Activated CD4-positive, alpha-beta T cell treated with anti-CD3 and anti-CD28 coated beads, Interleukin-2, amount 10 ng/mL, durations not matched to agents 24 days and 14 days (primary cell): ENCODE measurements at places on chromosomes 7 and 10. TPM values are rescaled to one million over a fixed set of nuclear protein-coding genes. Genes with fewer than 3 reads are reported as not detected.

DNA sequence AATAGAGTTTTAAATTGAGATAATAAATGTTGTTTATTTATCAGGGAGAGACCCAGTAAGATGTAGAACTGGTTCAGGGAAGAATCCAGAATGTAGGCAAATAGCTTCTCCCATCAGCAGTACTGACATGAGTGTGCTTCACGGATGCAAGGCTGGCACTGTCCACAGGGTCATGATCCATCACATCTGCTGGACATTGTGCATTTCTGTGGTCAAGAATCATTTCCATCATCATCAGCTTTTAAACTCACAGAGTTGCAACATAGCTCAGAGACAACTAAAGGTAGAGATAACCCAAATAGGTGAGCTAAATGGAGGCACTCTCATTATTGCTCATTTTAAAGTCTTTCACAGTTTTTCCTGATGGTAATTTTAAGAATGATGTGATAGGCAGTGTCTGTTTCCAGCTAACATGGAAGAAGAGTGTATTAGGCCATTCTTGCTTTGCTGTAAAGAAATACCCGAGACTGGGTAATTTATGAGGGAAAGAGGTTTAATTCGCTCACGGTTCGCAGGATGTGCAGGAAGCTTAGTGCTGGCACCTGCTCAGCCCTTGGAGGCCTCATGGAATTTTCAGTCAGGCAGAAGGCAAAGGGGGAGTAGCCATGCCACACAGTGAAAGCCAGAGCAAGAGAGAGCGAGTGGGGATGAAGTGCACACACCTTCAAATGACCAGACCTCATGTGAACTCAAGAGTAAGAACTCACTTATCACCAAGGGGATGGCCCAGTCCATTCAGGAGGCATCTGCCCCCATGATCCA, 80.8 kb downstream of the INPP5A start:
- H3K36me3 ChIP-seq: peaks cover 34% of the 10 kb centered on the region
- H3K27ac ChIP-seq: no peak overlapping the region
- H3K4me3 ChIP-seq: no peak overlapping the region
- DNase-seq: no peak

- peaks cover 5% of the 10 kb centered on the region for H3K27me3 ChIP-seq
- no peak for DNase-seq
- no peaks in the 10 kb centered on the region for H3K36me3 ChIP-seq
- H3K4me3 ChIP-seq: no peak overlapping the region
These were observed 14.4 kb upstream of the COL1A2 start for GRCh38 chr7:94380264-94380663.

- H3K27ac ChIP-seq: no peak overlapping the region
- H3K4me1 ChIP-seq: no peaks in the 10 kb centered on the region
- no peak for DNase-seq
- H3K27me3 ChIP-seq: no peaks in the 10 kb centered on the region
These were observed 27.8 kb downstream of the MAGI2 start for GRCh38 chr7:79425665-79426064.

GRCh38 chr7:75663302-75663907, 75.3 kb downstream of the HIP1 start:
- H3K4me3 ChIP-seq: no peak overlapping the region
- no peaks in the 10 kb centered on the region for H3K36me3 ChIP-seq
- H3K27me3 ChIP-seq: no peaks in the 10 kb centered on the region

GRCh38 chr10:132326925-132327324, 5.1 kb upstream of the LRRC27 start:
- peaks cover 53% of the 10 kb centered on the region for H3K36me3 ChIP-seq
- H3K4me1 ChIP-seq: peaks cover 47% of the 10 kb centered on the region
- DNase-seq: no peak
- H3K4me3 ChIP-seq: peak overlapping the region; percentile 42
- H3K27ac ChIP-seq: peak overlapping the region; percentile 79

- H3K27me3 ChIP-seq: peaks cover 3% of the 10 kb centered on the region
- peaks cover 6% of the 10 kb centered on the region for H3K4me1 ChIP-seq
- no peaks in the 10 kb centered on the region for H3K36me3 ChIP-seq
- H3K4me3 ChIP-seq: no peak overlapping the region
- DNase-seq: no peak
These were observed 226.3 kb downstream of the AHR start for GRCh38 chr7:17524746-17525145.

DNA sequence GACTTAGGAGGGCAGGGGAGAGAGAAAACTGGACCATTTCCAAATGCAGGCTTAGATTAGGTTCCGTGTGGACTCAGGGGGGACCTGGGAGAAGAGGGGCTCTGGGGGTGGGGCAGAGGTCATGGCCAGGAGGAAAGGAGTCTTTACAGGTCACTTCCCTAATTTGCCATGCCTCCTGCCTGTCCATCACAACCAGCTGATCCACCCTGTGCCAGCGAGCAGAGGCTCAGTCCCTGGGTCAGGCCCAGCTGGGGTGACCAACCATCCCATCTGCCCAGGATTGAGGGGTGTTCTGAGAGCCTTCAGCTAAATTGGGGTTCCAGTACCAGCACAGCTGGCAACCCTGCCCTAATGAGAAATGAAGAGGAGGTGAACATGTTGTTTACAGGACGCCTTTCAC, 84.6 kb upstream of the CACUL1 start:
- H3K27me3 ChIP-seq: no peaks in the 10 kb centered on the region
- H3K27ac ChIP-seq: no peak overlapping the region
- no peak for DNase-seq
- H3K4me3 ChIP-seq: no peak overlapping the region

- H3K4me3 ChIP-seq: no peak overlapping the region
- DNase-seq: no peak
- no peak overlapping the region for H3K27ac ChIP-seq
- peaks cover 41% of the 10 kb centered on the region for H3K27me3 ChIP-seq
- no peaks in the 10 kb centered on the region for H3K36me3 ChIP-seq
These were observed 6.4 kb downstream of the HEPACAM2 start for GRCh38 chr7:93219868-93220267.

GRCh38 chr10:101875068-101875688, 31.6 kb upstream of the KCNIP2 start:
- no peaks in the 10 kb centered on the region for H3K27me3 ChIP-seq
- peaks cover 13% of the 10 kb centered on the region for H3K4me1 ChIP-seq
- H3K4me3 ChIP-seq: no peak overlapping the region
- H3K27ac ChIP-seq: no peak overlapping the region
- peaks cover 6% of the 10 kb centered on the region for H3K36me3 ChIP-seq

- H3K27ac ChIP-seq: no peak overlapping the region
- peaks cover 7% of the 10 kb centered on the region for H3K4me1 ChIP-seq
- no peak overlapping the region for H3K4me3 ChIP-seq
- peaks cover 1% of the 10 kb centered on the region for H3K27me3 ChIP-seq
These were observed 283.1 kb downstream of the DNAJB6 start for GRCh38 chr7:157619753-157620525.

GRCh38 chr10:114266521-114266920, 27.5 kb downstream of the VWA2 start:
- no peaks in the 10 kb centered on the region for H3K36me3 ChIP-seq
- DNase-seq: no peak
- no peaks in the 10 kb centered on the region for H3K4me1 ChIP-seq
- no peaks in the 10 kb centered on the region for H3K27me3 ChIP-seq
- H3K27ac ChIP-seq: no peak overlapping the region

DNA sequence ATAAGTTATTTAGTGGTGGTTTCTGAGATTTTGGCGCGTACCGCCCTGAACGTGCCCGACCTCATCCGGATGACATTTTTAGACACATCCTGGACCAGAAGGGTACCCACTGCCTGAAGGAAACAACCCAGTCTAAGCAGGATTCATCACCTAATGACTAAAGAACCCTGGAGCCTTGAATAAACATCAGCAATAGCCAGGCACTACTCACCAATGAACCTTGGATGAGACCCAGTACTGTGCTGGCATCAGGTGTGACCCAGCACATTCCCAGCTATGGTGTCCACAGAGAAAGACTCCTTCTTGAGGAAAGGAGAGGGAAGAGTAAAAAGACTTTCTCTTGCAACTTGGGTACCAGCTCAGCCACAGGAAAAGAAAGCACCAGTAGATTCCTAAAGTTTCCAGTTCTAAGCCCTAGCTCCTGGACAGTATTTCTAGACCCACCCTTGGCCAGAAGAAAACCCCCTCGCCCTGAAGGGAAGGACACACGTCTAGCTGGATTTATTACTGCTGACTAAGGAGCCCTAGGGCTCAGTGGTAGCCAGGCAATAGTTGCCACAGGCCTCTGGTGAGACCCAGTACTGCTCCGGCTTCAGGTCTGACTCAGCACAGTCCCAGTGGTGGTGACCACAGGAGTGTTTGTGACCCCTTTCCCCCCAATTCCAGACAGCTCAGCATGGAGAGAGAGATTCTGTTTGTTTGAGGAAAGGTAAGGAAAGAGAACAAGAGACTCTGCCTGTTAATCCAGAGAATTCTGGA, 32.5 kb downstream of the ZNF277 start:
- H3K27ac ChIP-seq: no peak overlapping the region
- H3K4me1 ChIP-seq: no peaks in the 10 kb centered on the region
- peaks cover 2% of the 10 kb centered on the region for H3K36me3 ChIP-seq
- no peak for DNase-seq
- no peaks in the 10 kb centered on the region for H3K27me3 ChIP-seq
- no peak overlapping the region for H3K4me3 ChIP-seq

GRCh38 chr7:32228601-32229000, 158.4 kb upstream of the PDE1C start:
- H3K36me3 ChIP-seq: no peaks in the 10 kb centered on the region
- no peaks in the 10 kb centered on the region for H3K27me3 ChIP-seq
- H3K4me1 ChIP-seq: no peaks in the 10 kb centered on the region
- DNase-seq: no peak
- no peak overlapping the region for H3K4me3 ChIP-seq

DNA sequence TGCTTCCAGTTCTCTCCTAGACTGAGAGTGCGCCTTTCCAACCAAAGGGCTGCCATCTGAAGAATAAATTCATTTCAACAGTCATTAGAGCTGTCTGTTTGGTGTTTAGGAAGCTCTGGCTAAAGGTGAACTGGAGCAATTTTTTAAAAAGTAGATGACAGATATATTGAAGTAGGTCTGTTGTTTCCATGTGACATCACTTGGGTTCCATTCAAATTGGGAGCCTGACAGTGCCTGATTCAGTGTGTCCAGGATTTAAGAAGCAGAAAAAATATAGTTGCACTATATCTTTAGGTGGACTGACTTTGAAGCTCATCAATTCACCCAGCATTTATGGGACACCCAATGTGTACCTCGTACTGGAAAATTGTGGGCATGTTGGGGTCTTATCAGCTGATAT, 367.7 kb downstream of the BBS9 start:
- no peak for DNase-seq
- no peak overlapping the region for H3K27ac ChIP-seq
- H3K27me3 ChIP-seq: no peaks in the 10 kb centered on the region
- no peaks in the 10 kb centered on the region for H3K36me3 ChIP-seq
- H3K4me1 ChIP-seq: no peaks in the 10 kb centered on the region
- H3K4me3 ChIP-seq: no peak overlapping the region

DNA sequence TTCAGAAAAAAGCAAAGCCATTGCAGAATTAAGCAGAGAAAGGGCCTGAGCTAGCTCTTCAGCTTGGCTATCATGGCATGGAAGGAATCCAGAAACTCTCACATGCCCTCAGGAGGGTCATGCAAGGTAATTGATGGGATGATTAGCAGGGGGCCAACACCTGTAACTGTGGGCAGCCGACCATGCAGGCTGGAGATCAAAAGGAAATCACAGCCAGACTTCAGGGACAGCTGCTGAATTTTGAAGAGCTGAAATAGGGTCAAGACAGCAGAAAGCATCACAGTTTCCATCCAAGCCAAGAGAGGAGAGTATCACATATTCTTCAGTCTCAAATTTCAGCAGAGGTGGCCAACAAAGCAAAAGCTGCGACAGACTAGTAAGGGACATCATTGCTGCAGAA, 239.6 kb upstream of the STEAP1 start:
- no peak overlapping the region for H3K4me3 ChIP-seq
- H3K27ac ChIP-seq: no peak overlapping the region
- H3K27me3 ChIP-seq: no peaks in the 10 kb centered on the region
- no peaks in the 10 kb centered on the region for H3K4me1 ChIP-seq
- DNase-seq: no peak

- no peak overlapping the region for H3K4me3 ChIP-seq
- H3K4me1 ChIP-seq: no peaks in the 10 kb centered on the region
- no peaks in the 10 kb centered on the region for H3K27me3 ChIP-seq
- no peak for DNase-seq
- no peaks in the 10 kb centered on the region for H3K36me3 ChIP-seq
These were observed 110.2 kb downstream of the XRCC2 start for GRCh38 chr7:152565731-152566130.

GRCh38 chr7:45983720-45984255, 62.7 kb upstream of the IGFBP3 start:
- no peaks in the 10 kb centered on the region for H3K36me3 ChIP-seq
- H3K27ac ChIP-seq: no peak overlapping the region
- H3K4me1 ChIP-seq: no peaks in the 10 kb centered on the region
- DNase-seq: no peak
- no peaks in the 10 kb centered on the region for H3K27me3 ChIP-seq

Gene ZNF775
- total RNA-seq: 4.2 and 5.5 TPM in 2 replicates

Gene IGFBP1
- total RNA-seq: not detected in 2 replicates

Gene HGF
- total RNA-seq: not detected in 2 replicates

Gene STYXL1
- total RNA-seq: 30.9 and 33.6 TPM in 2 replicates

Gene GIMAP2
- total RNA-seq: 28.2 TPM in 2 replicates

Gene STOX1
- 0.76 and 0.82 TPM in 2 replicates for total RNA-seq

Gene C10orf62
- not detected in 2 replicates for total RNA-seq

Gene MBLAC1
- total RNA-seq: 3.0 and 3.5 TPM in 2 replicates

Gene CUL2
- total RNA-seq: 50.2 and 50.4 TPM in 2 replicates

Gene C7orf33
- total RNA-seq: not detected in 2 replicates

Gene NUTM2B
- 0.91 and 1.1 TPM in 2 replicates for total RNA-seq

Gene INHBA
- total RNA-seq: 1.2 and 1.9 TPM in 2 replicates
